ENCODE measurements at places on chromosomes 13 and 19. TPM values are rescaled to one million over a fixed set of nuclear protein-coding genes. Genes with fewer than 3 reads are reported as not detected.

MCEMP1 gene
- total RNA-seq = not detected

OR10H1 gene
- total RNA-seq = not detected

PRTN3 gene
- 0.29 TPM for total RNA-seq

TEX26 gene
- not detected for total RNA-seq

GTPBP3 gene
- 21.5 TPM for total RNA-seq

ATP4A gene
- not detected for total RNA-seq

PRRG2 gene
- total RNA-seq = 1.0 TPM

TLE6 gene
- total RNA-seq = 4.7 TPM
